ENCODE measurements at places on chromosomes 7 and 10.
A peak's percentile ranks its signal among the peaks of the same experiment; 100 is the strongest.

GRCh38 chr7:155191901-155192478 is 105.7 kb upstream of the INSIG1 start:
- peaks cover 6% of the 10 kb centered on the region for H3K4me1 ChIP-seq
- peaks cover 2% of the 10 kb centered on the region for H3K36me3 ChIP-seq
- no peak overlapping the region for H3K27ac ChIP-seq
- H3K27me3 ChIP-seq: peaks cover 9% of the 10 kb centered on the region
- H3K4me3 ChIP-seq: no peak overlapping the region

DNA sequence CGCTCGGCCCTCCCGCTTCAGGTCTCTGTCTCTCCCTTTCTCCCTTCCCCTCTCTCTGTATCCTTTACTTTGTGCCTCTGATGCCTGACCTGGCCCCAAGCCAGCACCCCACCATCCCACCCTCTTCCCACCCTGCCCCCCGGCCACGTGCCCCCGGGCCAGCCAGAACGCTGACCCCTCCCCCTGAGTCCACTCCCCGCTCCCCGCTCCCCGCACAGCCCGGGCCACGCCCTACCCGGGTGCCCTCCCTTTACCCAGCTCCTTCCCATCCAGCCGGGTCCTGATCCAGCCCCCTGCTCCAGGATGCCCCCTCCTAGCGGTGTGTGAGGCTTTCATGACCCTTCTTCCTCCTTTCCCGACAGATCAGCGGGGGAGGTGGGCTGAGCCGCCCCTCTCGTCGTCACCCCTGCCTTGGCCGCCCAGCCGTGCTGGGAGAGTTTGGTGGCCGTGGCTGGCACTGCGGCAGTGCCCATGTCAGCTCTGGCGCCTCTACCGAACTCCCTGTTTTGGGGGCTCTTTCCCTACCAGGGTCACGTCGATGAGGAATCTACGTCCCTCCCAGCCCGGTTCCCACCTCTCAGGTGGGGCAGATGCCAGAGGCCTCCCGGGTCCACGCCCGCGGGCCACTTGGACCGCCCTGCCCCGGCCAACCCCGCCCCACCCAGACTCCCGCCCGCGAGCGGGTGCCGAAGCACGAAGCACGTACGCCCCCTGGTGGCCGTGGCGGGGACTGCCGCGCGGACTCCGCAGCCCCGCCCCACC is 127.4 kb downstream of the UBE2H start:
- DNase-seq: peak; percentile 92
- H3K4me3 ChIP-seq: peak overlapping the region; percentile 89
- peaks cover 44% of the 10 kb centered on the region for H3K4me1 ChIP-seq
- H3K27me3 ChIP-seq: no peaks in the 10 kb centered on the region
- H3K36me3 ChIP-seq: peaks cover 15% of the 10 kb centered on the region

GRCh38 chr10:26357203-26357602 is 80.9 kb upstream of the APBB1IP start:
- H3K4me3 ChIP-seq: no peak overlapping the region
- H3K4me1 ChIP-seq: no peaks in the 10 kb centered on the region
- no peaks in the 10 kb centered on the region for H3K36me3 ChIP-seq

DNA sequence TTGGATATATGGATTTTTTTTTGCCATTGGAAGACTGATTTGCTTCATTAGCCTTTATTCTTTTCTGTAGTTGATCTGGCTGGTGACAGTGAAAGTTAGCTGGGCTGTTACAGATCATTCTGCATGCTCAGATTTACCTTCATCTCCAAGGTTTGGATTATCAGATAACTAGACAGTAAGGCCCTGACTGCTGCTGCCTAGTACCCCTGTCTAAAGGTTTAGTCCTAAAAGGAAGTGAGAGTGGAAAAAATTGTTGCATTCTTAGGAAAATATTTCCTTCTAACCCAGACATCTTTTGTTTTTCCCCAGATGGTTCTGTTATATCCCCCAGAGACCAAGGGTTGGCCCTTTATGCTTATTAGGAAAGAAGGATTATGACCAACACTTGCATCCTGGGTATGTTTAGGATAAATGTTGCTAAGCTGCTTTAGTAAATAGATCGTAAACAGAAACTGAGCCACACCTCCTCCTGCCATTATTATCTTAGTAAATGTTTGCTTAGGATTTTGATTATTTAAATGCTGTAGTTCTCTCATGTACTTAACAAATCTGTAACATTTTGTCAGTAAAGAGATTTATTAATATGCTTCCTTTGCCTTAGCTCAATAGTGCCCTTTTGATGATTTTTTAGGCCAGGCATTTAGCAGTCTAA is 44.4 kb downstream of the MCU start:
- H3K4me3 ChIP-seq: no peak overlapping the region
- peak overlapping the region; percentile 91 for H3K27ac ChIP-seq
- no peaks in the 10 kb centered on the region for H3K27me3 ChIP-seq
- no peak for DNase-seq

DNA sequence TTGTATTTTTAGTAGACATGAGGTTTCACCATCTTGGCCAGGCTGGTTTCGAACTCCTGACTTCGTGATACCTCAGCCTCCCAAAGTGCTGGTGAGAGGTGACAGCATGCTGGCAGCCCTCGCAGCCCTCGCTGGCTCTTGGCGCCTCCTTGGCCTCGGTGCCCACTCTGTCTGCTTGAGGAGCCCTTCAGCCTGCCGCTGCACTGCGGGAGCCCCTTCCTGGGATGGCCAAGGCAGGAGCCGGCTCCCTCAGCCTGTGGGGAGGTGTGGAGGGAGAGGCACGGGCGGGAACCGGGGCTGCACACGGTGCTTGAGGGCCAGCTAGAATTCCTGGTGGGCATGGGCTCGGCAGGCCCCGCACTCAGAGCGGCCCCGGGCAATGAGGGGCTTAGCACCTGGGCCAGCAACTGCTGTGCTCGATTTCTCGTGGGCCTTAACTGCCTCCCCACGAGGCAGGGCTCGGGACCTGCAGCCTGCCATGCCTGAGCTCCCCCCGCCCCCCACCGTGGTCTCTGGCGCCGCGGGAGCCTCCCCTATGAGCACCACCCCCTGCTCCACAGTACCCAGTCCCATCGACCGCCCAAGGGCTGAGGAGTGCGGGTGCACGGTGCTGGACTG is 96.5 kb upstream of the RHOBTB1 start:
- DNase-seq: no peak
- no peaks in the 10 kb centered on the region for H3K4me1 ChIP-seq
- peaks cover 18% of the 10 kb centered on the region for H3K27me3 ChIP-seq

- no peak overlapping the region for H3K27ac ChIP-seq
- DNase-seq: no peak
- no peak overlapping the region for H3K4me3 ChIP-seq
These were observed 4.6 kb downstream of the MGMT start for GRCh38 chr10:129471447-129472175.

GRCh38 chr7:156158693-156159092 is 346.4 kb upstream of the SHH start:
- H3K27me3 ChIP-seq: peaks cover 8% of the 10 kb centered on the region
- H3K4me1 ChIP-seq: no peaks in the 10 kb centered on the region
- no peaks in the 10 kb centered on the region for H3K36me3 ChIP-seq
- H3K4me3 ChIP-seq: no peak overlapping the region
- DNase-seq: no peak

DNA sequence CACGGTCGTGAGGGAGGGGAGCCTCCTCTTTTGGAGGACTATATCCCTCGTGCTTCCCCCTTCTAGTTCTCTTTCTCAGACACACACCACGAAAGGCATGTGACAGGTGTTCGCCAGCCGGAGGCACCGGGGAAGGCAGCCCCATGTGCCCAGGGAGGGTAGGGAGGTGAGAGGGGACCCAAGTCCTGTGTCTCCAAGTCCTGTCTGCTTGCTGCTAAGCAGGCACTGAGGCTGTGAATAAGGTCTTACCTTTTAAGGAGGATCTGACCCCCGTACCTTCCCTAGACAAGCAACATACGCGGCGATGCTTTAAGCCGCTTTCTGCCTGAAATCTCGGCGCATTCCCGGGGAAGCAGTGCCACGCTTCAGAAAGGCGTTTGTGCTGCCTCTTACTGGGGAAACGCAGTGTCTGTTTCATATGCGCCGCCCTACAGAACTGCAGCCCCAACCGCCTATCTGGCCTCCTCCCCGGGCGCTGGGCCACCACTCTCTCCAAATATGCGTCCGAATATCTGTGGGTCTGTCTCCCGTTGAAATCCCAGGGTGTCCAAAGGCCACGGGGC is 770 bp downstream of the PLXNA4 start:
- no peak for DNase-seq
- peaks cover 6% of the 10 kb centered on the region for H3K36me3 ChIP-seq
- peaks cover 43% of the 10 kb centered on the region for H3K4me1 ChIP-seq

- no peak for DNase-seq
- no peak overlapping the region for H3K4me3 ChIP-seq
- no peaks in the 10 kb centered on the region for H3K4me1 ChIP-seq
- H3K27ac ChIP-seq: no peak overlapping the region
- H3K27me3 ChIP-seq: peaks cover 8% of the 10 kb centered on the region
These were observed 190.4 kb downstream of the CTTNBP2 start for GRCh38 chr7:117682681-117683385.

GRCh38 chr10:94402843-94403379 is 570 bp downstream of the TBC1D12 start:
- H3K36me3 ChIP-seq: no peaks in the 10 kb centered on the region
- DNase-seq: no peak
- no peak overlapping the region for H3K27ac ChIP-seq
- peaks cover 46% of the 10 kb centered on the region for H3K4me1 ChIP-seq
- H3K4me3 ChIP-seq: peak overlapping the region; percentile 90

DNA sequence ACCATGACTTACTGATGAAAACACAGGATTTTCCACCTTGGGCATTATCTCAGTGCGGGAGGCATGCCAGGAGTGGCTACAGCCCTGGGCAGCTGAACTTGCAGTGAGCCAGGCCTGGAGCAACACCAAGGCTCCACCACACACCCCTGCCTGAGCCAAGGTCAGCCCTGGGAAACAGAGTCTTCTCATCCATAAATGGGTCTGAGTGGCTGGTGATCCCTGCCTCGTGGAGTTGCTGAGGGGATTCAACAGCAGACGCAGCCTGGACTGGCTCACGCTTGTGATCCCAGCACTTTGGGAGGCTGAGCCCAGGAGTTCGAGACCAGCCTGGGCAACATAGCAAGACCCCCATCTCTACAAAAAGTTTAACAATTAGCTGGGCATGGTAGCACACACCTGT is 32.2 kb downstream of the SPOCK2 start:
- H3K36me3 ChIP-seq: no peaks in the 10 kb centered on the region
- no peak overlapping the region for H3K4me3 ChIP-seq
- H3K27ac ChIP-seq: no peak overlapping the region
- peaks cover 12% of the 10 kb centered on the region for H3K4me1 ChIP-seq

- peaks cover 47% of the 10 kb centered on the region for H3K36me3 ChIP-seq
- H3K27ac ChIP-seq: no peak overlapping the region
- no peak for DNase-seq
- H3K4me3 ChIP-seq: no peak overlapping the region
These were observed 153.1 kb downstream of the GALNT11 start for GRCh38 chr7:152178405-152179058.

GRCh38 chr10:43383204-43383971 is 12.0 kb downstream of the FXYD4 start:
- H3K4me3 ChIP-seq: no peak overlapping the region
- peaks cover 19% of the 10 kb centered on the region for H3K36me3 ChIP-seq
- H3K27me3 ChIP-seq: no peaks in the 10 kb centered on the region
- H3K27ac ChIP-seq: peak overlapping the region; percentile 57

DNA sequence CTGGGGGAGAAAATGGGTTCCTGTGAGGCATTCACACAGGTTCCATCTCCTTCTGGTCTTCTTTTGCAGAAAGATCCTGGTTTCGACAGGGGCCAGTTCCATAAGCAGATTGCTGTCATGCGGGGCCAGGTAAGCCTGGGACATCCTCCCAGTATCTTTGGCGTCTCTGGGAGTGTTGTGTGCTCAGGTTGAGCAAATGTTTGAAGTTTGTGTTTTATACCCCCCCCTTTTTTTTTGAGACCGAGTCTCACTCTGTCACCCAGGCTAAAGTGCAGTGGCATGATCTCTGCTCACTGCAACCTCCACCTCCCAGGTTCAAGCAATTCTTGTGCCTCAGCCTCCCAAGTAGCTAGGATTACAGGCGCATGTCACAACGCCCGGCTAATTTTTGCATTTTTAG is 20.0 kb downstream of the AVPI1 start:
- DNase-seq: no peak
- no peak overlapping the region for H3K27ac ChIP-seq
- no peaks in the 10 kb centered on the region for H3K4me1 ChIP-seq

DNA sequence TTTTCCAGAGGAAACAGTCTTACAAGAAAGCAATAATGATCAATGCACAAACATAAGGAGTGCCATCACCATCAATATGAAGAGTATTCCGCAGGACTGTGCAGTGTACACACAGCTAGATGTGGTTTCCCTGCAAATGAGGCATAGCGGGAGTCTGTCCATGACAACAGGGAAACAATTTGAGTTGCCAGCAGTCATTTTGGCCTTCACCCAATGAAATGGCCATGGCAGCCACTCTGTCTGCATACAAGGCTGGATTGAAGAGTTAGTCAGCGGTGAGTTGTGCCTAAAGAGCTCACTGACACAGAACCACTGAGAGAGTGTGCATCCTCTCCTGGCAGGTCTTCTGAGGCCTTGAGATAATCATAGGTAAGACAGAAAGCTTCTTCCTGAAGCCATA is 303.3 kb downstream of the IPMK start:
- H3K27me3 ChIP-seq: peaks cover 32% of the 10 kb centered on the region
- H3K36me3 ChIP-seq: no peaks in the 10 kb centered on the region
- no peak overlapping the region for H3K27ac ChIP-seq
- DNase-seq: no peak

- H3K27me3 ChIP-seq: no peaks in the 10 kb centered on the region
- no peaks in the 10 kb centered on the region for H3K36me3 ChIP-seq
- H3K27ac ChIP-seq: no peak overlapping the region
- H3K4me3 ChIP-seq: no peak overlapping the region
- DNase-seq: no peak
These were observed 712.1 kb downstream of the PARD3 start for GRCh38 chr10:34102893-34103506.

GRCh38 chr10:5040781-5041470 is 37.3 kb upstream of the AKR1C2 start:
- H3K27ac ChIP-seq: no peak overlapping the region
- H3K4me1 ChIP-seq: no peaks in the 10 kb centered on the region
- no peaks in the 10 kb centered on the region for H3K27me3 ChIP-seq

- DNase-seq: no peak
- H3K36me3 ChIP-seq: peaks cover 14% of the 10 kb centered on the region
- H3K27ac ChIP-seq: peak overlapping the region; percentile 81
- peaks cover 51% of the 10 kb centered on the region for H3K4me1 ChIP-seq
These were observed 11.8 kb downstream of the NCOA4 start for GRCh38 chr10:46018453-46019176.

DNA sequence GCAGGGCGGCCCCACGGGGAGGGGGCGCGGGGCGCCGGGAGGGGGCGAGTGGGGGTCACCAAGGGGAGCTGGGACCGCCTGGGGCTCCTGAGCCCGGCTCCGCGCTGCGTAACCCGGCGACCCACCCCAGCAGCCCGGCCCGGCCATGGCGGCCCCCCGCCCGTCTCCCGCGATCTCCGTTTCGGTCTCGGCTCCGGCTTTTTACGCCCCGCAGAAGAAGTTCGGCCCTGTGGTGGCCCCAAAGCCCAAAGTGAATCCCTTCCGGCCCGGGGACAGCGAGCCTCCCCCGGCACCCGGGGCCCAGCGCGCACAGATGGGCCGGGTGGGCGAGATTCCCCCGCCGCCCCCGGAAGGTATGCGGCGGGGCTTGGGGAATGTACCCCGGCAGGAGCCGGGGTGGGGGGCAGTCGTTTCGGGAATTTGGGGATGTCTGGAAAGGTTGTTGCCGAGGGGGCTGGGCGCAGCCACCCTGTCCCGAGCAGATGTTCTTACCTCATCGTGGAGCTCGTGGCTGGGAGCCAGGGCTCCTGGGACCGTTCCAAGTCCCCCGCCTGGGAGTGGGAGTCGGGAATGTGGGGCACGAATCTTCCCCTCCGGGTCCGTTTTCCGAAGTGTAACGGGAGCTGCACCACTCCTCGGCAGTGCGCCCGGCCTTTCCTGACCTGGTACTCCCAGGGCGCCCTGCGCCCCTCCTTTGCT is 431 bp downstream of the ZYX start:
- H3K36me3 ChIP-seq: peaks cover 6% of the 10 kb centered on the region
- peak; percentile 96 for DNase-seq
- peak overlapping the region; percentile 69 for H3K27ac ChIP-seq
- no peaks in the 10 kb centered on the region for H3K27me3 ChIP-seq

Measured in chondrocyte (in vitro differentiated cells).